ENCODE measurements at places on chromosomes 4 and X.
A peak's percentile ranks its signal among the peaks of the same experiment; 100 is the strongest.

- DNase-seq, result no peak
These were observed 336.3 kb upstream of the TRAM1L1 start for GRCh38 chr4:117421706-117422105.

- DNase-seq, result no peak
These were observed 339.2 kb upstream of the AADAT start for GRCh38 chr4:170428929-170429328.

DNA sequence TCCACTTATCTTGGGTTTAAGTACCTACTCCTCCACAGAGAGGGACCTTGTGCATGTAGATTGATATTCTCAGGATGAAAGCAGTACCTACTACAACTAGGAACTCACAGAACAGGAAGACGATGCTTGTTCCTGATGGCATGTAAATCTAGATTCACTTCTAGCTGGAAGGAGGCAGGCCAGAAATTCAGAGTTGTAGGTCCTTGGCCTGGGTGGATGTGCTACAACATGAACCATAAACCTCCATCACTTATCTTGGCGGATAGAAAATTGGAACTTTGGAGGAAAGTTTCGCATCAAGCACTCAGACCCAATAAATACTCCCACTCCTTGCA, 9.3 kb upstream of the SMIM20 start:
- no peak for DNase-seq

DNA sequence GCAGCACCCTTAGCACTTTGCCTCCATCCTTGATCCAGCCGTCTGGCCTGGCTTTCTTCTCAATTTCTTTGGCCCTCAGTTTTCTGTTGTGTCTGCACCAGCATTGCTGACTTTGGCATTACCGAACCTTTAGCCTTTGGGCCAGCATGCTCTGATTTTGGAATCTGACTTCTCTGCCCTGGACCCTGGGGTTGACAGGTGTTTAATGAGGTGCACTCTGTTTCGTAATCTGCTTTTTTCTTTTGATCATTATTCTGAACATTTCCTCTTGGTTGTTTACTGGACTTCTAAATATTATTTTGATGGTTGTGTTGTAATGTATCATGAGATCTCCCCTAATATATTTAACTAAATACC, 71.5 kb upstream of the ENPP6 start:
- DNase-seq, result no peak

DNA sequence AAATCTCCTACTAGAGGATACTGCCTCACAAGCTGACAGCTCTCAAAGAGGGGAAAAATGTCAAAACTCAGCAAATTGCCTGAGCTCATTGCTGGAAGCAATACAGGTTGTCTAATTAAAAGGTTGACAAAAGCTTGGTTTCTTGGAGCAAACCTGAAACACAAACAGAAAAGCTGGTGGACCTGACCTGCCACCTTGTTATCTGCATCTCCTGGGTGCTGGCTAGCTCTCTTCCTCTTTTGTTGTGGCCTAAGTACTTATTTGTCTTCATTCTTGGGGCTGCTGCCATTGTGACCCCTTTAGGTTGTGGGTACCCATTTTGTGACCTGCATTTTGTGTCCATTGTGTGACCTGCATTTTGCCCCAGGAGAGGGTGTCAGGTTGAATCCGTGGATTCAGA, 184.5 kb downstream of the KIT start:
- DNase-seq, result no peak

- DNase-seq, result no peak
These were observed at the start of gene NKX1-1 for GRCh38 chr4:1406394-1406980. Gene NKX1-1 (minus strand): TSS chr4:1406442. CDS start chr4:1406442, 0 bp downstream.

- DNase-seq, result peak; percentile 85
These were observed 48.1 kb downstream of the LUZP4 start for GRCh38 chrX:115337491-115338144.

GRCh38 chrX:9573282-9574106, 108.6 kb downstream of the TBL1X start:
- DNase-seq, result no peak

DNA sequence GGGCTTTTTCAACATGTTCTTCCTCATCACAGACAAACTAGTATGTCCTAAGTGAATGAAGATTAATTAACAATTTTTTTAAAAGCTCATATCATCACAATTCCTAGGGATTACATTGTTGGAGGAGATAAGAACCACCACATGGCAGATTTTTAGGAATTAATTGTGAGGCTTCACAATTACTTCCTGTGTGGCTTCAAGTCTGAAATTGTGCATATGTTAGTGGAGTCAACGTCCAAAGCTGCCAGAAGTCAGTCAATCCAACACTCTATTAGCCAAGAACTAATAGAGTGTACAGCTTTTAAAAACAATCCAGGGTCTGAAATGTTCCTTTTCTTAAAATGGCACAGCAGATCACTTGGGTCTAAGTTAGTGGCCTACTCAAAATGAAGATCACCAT, 49.3 kb upstream of the C1QTNF7 start:
- DNase-seq, result no peak

- DNase-seq, result no peak
These were observed 98.9 kb downstream of the GATB start for GRCh38 chr4:151661873-151662272.

All from fibroblast of skin of right quadriceps (primary cell).